ENCODE measurements at places on chromosomes 5 and 9.

DNA sequence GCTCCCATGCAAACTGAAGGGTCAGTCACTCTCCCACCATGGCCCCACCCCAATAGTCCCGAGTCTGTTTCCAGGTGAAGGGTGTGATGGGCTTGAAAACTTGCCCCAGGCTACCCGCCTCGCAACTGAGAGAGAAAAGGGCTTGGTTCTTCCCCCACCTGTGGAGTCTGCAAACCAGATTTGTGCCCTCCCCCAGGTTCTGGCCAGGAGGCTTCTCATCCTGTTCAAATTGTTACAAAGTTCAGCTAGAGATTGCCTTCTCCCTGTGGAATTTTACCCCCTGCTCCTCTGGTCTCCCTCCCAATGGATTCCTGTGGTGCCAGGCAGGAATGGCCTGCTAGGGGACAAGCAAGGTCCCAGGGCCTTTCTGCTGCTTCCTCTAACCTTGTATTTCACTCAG lies 93.1 kb upstream of the ACO1 start:
- DNase-seq, result no peak

GRCh38 chr9:8826281-8826680 lies 1026.7 kb upstream of the DMAC1 start:
- DNase-seq, result no peak

- no peak for DNase-seq
Measured at GRCh38 chr9:134680393-134681060, 38.9 kb downstream of the COL5A1 start.

- no peak for DNase-seq
Measured at GRCh38 chr5:38961691-38962090, 112.5 kb downstream of the RICTOR start.

DNA sequence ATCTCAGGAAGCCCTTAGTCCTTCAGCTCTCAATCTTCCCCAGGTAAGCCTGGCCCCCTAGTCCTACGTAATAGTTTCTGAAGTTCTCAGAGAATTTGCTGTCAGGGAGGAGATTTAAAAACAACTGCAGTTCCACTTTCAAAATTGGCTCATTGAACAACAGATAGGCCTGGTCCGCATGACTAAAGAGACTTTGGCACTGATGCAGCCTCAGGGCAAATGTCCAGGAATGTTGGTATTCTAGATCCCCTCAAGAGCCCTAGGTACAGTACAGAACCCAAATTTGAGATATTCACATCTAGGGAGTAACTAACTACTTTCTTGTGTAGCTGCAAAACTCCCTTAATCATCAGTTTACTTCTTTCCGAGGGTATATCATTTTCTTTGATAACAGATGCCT lies 162.8 kb downstream of the GABRG2 start:
- no peak for DNase-seq

DNA sequence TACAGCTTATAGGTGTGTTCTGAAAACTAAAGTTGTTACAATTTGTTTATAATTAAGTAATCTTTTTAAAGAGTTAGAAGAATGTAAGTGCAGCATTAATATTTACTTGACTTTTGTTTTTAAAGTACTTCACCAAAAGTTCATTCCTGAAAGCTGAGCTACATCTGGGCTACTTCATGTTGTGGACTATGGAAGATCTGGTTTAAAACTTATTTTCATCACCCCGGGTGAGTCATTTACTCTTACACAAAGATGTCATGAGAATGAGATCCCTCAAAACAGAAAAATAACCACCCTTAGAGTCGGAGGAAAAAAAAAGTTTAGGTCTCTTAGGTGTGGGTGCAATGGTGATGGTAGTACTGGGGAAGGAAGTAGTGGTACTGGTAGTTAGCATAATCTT lies 5.1 kb downstream of the POU5F2 start:
- no peak for DNase-seq

DNA sequence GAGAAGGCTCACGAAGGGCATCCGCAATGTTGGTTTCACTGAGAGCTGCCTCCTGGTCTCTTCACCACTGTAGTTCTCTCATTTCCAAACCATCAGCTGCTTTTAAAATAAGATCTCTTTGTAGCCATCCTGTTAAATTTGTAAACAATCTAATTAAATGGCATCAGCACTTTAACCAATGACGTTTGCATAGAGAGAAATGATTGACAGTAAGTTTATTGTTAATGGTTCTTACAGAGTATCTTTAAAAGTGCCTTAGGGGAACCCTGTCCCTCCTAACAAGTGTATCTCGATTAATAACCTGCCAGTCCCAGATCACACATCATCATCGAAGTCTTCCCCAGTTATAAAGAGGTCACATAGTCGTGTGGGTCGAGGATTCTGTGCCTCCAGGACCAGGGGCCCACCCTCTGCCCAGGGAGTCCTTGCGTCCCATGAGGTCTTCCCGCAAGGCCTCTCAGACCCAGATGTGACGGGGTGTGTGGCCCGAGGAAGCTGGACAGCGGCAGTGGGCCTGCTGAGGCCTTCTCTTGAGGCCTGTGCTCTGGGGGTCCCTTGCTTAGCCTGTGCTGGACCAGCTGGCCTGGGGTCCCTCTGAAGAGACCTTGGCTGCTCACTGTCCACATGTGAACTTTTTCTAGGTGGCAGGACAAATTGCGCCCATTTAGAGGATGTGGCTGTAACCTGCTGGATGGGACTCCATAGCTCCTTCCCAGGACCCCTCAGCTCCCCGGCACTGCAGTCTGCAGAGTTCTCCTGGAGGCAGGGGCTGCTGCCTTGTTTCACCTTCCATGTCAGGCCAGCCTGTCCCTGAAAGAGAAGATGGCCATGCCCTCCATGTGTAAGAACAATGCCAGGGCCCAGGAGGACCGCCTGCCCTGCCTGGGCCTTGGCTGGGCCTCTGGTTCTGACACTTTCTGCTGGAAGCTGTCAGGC lies 16.6 kb downstream of the SQSTM1 start:
- no peak for DNase-seq

- no peak for DNase-seq
Measured at GRCh38 chr5:150116667-150117400, 30.5 kb upstream of the CSF1R start.

- DNase-seq, result no peak
Measured at GRCh38 chr9:97076238-97076637, 37.3 kb upstream of the CTSV start.

- DNase-seq, result no peak
Measured at GRCh38 chr5:97559827-97560598, 377.0 kb upstream of the RIOK2 start.

GRCh38 chr5:32511776-32512374 lies 67.3 kb upstream of the ZFR start:
- DNase-seq, result no peak

DNA sequence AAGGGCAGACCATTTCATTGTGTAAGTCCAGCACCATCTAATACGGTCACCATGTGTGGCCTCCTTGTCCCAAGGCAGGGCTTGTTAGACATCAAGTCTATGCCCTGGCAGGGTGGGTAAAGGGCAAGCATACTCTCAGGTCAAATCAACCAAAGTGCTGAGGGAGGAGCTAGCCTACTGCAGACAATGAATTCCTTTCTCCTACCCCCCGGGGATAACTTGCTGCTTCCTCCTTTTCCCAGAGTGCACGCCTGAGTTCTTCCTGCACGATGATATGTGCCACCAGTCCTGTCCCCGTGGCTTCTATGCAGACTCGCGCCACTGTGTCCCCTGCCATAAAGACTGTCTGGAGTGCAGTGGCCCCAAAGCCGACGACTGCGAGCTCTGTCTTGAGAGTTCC lies 71.4 kb downstream of the RFK start:
- no peak for DNase-seq

GRCh38 chr5:19531374-19531952 lies 456.5 kb downstream of the CDH18 start:
- no peak for DNase-seq

DNA sequence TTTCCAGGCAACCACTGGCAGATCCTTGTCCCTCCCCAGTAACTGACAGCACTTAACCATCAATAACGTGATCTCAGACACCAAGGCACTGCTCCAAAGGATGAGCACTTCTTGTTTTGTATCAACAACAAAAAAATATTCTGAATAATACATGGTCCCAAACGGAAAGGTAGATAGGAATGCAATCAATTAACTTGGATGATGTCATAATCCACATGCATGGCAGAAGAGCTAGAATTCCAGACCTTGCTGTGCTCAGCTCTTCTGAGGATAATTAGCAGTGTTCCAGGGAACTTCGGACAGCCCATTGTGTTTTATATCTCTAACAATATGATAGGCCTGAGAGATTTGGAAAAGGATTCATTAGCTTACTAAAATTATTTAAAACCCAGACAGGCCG lies 288.4 kb upstream of the PCSK5 start:
- DNase-seq, result no peak

DNA sequence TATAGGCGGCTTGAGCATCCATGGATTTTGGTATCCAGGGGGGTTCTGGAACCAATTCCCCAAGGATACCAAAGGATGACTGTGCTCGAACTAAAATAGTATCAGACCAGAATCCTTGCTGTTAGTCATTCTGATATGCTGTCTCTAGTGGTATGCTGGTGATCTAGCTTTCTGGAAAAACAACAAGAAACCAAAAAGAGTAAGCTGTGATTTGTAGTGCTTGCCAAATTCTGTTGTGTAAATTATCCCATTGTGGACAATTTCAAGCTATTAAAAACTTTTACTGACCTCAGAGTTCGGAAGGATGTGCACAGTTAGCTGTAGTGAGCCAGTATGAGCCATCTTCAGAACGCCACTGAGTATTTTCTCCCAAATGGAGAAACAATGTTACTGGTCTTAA lies 99.0 kb upstream of the FBN2 start:
- no peak for DNase-seq

DNA sequence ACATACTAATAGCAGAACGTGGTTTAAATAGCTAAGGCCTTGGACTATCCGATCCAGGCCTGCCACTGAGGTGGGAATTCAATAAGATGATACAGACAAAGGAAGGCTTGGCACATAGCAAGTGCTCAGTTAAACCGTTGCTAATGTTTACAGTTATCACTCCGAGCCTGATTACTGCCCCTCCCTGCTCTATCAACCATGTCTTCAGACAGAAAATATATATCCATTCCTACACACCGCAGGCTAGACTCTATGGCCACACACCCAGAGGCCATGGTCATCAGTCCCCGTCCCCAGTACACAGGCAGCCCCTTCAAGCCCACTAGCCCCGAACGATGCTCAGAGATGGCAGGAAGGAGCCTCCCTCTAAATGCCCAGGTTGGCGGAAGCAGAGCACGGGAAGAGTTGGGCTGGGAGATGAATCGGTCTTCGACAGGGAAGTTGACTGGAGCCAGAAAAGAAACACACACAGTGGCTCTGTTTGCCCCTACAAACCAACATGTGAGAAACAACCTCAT lies 49.7 kb upstream of the STXBP1 start:
- no peak for DNase-seq

GRCh38 chr5:142825378-142826089 lies 55.4 kb downstream of the ARHGAP26 start:
- DNase-seq, result no peak

DNA sequence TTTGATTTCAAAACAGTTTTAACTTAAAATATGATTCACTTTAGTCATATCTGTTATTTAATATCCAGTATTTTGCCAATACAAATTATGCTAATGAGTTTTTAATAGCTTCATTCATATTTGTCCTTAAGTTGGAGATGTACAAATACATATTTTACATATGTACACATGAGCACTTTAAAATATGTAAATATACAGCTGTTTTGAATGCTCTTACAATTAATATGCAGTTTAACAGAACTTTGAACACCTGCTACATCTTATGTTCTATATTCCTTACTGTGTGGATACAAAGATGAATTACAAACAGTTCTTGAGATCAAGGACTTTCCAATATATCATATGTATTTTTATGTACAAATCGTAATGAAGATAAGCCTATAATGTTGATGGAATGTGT lies 74.0 kb downstream of the CHSY3 start:
- no peak for DNase-seq

DNA sequence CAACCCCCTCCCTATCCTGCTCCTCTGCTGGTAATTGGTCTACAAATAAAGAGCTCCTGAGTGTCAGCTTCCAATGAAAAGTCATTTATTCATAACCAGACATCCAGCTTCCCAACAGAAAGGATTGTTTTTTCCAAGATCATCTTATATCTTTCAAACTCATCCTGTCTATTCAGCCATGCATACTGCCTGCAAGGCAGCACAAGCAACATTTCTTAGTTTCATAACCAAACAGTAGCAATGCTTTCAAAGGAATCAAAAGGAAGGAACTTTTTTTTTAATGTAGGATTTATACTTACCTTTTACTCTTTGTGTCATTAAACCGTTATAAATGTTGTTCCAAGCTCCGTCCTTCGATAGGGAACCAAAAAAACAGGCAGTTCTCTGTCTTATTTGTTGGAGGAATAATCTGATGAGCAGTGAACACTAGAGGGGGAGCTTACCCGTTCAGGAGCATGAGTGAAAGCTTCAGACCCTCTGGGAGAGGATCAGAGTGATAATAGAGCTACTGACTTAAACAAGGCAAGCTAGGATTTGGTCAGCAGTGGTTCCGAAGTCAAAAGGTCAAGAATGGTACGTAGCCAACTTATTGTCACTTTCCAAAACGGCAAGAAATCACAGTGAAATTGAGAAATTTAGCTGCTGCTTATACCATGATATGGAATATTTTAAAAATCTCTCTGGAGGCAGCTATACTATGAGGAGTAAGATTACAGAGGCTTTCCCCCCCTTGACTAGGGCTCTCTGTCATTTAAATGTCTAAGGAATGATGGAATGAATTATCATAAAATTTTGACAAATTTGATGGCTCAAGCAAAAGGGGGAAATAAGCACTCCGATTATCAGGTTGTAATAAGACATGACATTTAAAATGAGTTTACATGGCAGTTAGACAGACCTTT lies 892.9 kb downstream of the NR2F1-AS1 start:
- peak; percentile 32 for DNase-seq

DNA sequence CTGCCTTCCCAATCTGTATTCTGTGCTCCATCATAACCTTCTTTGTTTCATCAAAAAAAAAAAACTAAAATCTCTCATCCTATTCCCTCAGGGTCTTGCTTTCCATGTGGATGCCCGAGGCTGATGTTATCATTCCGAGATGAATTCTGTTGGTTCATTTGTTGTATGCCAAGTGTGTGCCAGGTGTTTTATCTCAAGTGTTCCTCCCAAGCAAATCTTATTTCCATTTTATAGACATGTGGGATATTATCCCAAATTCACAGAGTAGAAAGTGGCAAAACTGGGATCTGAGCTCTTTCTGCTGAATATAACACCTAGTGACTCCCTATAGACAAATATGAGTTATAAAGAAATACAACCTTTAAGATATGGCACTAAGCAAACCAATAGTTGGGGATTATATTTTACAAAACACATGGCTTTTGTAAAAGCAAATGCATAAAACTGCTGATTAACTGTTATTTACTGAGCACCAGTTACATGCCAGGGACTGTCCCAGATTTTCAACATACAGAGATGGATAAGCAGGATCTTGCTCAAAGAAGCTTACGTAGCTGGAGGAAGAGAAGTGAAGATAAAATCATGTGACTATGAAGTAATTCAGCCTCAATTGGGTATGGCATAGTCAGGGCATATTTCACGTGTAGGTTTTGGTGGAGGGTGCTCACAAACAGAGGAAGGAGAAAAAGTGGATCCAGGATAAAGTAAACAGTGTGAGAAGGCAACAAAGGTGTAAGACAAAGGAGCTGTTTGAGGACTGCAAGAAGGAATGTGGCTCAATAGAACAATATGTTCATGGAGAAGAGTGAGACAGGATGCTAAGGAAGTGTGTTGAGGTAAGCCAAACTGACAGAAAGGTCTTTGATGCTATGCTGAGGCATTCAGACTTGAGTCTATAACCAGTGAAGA lies 143.3 kb upstream of the ADAMTSL1 start:
- no peak for DNase-seq

GRCh38 chr9:114935119-114935518 lies 4.7 kb upstream of the TNFSF8 start:
- DNase-seq, result no peak

All from urinary bladder (tissue), 4 donors.